ENCODE measurements at places on chromosomes 13 and 19.

GRCh38 chr13:50189450-50189849 lies 174.2 kb downstream of the KCNRG start:
- DNase-seq: no peak

GRCh38 chr13:43031881-43032280 lies 8.5 kb downstream of the DNAJC15 start:
- no peak for DNase-seq

- DNase-seq: no peak
Observed at GRCh38 chr19:56309511-56310185, 5.0 kb downstream of the ZSCAN5A start.

- DNase-seq: no peak
Observed at GRCh38 chr13:24108615-24108965, 51.9 kb upstream of the SPATA13 start.

- peak; percentile 83 for DNase-seq
Observed at GRCh38 chr19:33302175-33302973, at the start of gene CEBPA. Gene CEBPA (minus strand): TSS chr19:33302534. CDS start chr19:33302414, 120 bp downstream.

- DNase-seq: no peak
Observed at GRCh38 chr19:30449673-30450072, 77.5 kb downstream of the ZNF536 start.

- no peak for DNase-seq
Observed at GRCh38 chr19:5893296-5893903, 10.2 kb downstream of the NDUFA11 start.

- DNase-seq: no peak
Observed at GRCh38 chr13:41978007-41978406, 17.1 kb upstream of the VWA8 start.

DNA sequence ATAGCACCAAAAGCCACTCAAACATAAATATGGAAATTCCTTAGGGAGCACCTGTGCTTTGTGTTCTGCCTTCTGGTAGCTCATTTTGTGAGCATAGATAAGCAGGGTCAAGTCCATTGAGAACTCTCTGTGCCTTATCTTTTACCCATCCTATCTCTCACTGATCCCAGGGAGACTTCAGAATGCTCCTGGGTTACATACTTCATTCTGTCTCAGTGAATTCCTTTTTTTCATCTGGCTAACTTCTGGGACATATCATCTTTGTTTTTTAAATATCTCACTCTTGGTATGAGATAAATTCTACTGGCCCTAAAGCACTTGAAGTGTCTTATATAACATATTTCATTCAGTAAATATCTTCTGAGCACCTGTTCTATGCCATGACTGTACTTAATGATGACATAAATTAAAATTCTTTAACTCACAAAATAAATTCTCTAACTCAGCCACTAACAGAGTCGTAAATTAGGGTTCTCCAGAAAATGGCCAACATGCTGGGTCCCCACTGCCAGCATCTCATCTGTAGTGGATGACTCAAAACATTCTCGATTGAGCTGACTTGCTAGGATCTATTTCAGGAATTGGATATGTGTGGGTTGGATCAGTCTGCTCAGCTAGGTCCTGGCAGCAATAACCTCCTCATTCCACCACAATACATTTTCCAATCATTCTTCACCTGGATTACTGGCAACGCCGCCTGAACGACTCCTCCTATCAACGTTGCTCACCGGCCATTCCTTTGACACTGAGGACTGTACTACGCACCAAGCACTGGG lies 170.2 kb downstream of the FOXO1 start:
- DNase-seq: no peak

- DNase-seq: peak; percentile 37
Observed at GRCh38 chr19:45569619-45570421, 14.8 kb downstream of the OPA3 start.

DNA sequence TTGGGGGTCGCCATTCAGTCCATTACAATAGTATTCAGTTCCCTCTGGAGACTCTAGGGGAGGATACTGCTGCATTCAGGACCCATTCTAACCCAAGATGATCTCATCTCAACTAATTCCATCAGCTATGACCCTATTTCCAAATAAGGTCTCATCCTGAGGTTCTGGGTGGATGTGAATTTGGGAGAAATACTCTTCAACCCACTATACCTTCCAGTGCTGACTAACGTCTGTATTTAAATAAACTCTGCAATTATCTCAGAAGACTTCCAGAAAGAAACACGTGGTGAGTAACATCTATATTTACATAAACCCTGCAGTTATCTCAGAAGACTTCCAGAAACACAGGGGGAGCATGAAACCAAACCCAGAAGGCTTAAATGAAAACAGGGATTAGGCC lies 1300.7 kb downstream of the PCDH9 start:
- no peak for DNase-seq

DNA sequence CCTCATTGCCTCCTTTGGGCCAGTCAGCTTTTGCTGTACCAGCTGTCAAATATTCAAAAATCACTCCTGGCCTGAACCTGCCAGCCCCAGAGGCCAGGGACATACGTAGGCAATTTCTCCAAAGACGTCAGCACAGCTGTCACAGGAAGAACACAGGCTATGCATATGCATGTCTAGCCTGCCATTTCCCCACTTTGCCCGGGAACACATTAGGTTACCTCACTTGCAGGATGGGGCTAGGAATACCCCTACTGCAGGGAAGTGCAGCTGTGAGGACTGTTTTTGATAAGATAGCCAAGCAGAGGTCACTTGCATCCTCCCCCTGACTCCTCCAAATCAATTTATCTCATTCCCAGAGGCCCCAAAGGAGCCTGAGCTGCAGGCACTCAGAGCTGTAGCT lies 2.8 kb downstream of the ZNF667 start:
- DNase-seq: no peak

GRCh38 chr19:11194173-11194572 lies 3.2 kb downstream of the KANK2 start:
- no peak for DNase-seq

- DNase-seq: no peak
Observed at GRCh38 chr13:39571502-39572092, 31.4 kb downstream of the LHFPL6 start.

DNA sequence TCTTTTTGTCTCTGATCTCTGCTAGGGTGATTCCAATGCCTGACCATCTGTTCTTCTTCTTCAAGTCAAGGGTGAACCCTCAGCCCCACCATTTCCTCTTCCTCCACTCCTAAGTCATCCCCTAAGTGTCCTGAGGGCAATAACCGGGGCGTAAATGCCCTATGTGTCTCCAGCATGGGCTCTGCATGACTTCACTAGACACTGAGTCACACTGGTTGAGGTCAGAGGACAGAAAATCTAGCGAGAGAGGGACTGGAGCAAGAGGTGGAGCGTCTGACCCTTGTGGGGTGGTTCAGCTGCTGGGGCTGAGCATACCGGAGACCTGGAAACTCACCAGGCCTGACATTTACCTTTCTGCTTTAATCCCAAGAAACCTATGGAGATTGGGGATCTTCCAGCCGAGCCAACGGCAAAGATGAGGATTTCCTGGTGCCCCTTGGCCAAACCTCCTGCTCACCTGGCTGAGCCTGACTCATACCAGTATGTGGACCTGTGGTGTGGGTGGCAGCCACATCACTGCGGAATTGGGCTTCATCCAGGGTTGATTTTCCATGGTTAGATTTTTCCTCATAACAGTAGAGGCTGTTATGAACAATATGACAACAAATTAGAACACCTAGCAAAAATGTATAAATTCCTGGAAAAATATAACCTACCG lies 26.9 kb downstream of the SCGB2B2 start:
- no peak for DNase-seq

GRCh38 chr19:40601134-40601974 lies at the start of gene LTBP4:
Gene LTBP4 (plus strand): TSS chr19:40601369. CDS start chr19:40601388, 19 bp downstream.
- no peak for DNase-seq

GRCh38 chr13:101611491-101612475 lies 159.3 kb downstream of the ITGBL1 start:
- no peak for DNase-seq

DNA sequence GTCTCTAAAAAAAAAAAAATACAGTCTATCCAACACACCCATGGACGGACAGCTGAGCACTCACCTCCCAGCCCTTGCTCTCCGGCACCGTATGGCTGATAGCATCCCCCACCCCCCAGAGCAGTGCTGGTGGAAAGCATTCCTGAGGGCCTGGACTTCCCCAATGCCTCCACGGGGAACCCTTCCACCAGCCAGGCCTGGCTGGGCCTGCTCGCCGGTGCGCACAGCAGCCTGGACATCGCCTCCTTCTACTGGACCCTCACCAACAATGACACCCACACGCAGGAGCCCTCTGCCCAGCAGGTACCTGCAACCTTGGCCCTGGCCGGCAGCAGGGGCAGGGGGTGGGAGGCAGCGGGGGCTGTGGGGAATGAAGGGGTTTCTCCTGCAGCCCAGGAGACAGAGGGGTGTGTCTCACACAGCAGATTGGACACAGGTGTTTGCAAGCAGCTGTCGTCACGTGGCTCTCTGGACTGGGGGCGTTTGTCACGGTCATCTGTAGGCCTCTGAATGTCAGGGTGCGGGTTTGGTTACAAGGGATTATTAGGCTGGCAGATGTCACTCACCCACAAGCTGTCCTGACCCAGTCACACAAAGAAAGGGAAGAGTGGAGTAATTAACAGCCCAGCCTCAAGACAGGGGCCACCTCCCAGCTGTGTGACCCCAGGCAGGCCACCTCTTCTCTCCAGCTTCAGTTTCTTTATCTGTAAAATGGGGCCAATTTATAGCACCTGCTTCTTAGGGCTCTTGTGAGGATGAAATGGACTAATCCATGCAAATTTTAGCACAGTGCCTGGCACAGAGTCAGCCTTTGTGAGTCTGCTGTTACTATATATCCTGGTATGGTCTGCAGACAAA lies 19.3 kb downstream of the PLD3 start:
- no peak for DNase-seq
